NCI-H1105 treated with DMSO at 0.1 percent for 48 hours (cell line): ENCODE measurements at places on chromosomes 13 and 19.

DNA sequence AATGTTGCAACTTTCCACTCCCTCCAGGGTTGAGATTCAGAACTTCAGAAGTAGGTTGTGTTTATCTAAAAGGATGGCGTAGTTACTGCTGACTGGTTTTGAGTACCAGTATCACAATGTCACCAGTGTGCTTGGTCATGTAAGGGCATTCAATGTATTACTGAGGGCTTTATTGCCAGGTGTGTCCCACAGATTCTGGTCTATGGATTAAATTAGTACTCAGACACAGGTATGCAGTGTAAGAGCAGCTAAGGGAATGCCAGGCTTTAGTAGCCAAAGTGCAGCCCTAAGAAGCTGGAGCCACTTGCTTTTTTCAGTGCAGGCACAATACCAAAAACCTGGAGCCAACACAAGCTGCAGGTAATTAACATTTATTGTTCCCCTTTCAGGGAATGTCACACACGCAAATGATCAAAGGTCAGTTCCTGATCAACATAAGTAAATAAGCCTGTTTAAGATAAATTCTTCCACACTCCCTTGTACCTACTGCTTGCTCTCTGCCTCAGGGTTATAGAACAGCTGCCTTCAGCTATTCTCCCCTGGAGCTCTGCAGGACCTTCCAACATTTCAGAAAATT is 130.1 kb upstream of the ZNF91 start:
- DNase-seq, result no peak

DNA sequence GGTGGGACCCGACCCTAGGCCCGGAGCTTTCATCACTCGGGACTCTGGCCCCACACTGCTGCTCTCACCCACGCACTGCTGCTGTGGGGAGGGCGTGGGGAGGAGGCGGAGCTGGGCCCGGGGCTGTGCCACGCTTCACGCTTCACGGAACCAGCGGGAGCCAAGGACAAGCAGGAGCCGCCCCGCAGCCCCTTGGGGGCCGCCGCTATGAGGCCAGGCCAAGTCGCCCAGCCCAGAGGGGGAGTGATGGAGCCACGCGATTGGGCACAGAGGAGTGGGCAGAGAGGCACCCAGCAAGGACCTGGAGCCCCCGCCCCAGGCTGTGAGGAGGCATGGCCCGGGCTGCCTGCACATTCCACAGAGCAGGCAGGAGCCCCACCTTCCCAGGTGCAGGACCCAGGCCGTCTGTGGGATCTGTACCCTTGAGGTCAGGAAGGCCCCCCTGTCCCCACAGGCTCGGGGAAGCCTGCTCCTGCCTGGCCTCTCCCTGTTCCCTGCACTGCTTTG is 10.2 kb upstream of the SUPT20H start:
- no peak for DNase-seq

DNA sequence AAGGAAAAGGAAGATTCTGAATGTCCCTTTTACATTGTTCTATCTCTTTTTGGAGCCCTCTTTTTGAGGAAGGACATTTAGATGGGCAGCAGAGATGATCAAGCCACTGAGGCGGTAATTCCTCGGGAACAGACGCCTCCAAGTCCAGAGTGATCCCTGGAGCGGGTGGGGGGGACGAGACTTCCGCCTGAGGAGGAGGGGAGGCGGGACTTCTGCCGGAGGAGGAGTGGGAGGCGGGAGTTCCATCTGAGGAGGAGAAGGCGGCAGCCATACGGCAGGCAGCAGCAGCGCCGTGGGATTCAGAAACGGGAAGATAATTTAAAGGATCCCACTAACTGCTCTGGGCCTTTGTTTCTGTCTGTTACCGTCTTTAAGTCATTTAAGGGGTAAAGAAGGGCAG is 37.6 kb upstream of the CD177 start:
- no peak for DNase-seq

- peak; percentile 22 for DNase-seq
These were observed 124.2 kb downstream of the LMO7 start for GRCh38 chr13:75760131-75761021.

GRCh38 chr19:55581823-55582223 is 1.2 kb upstream of the ZNF579 start:
- no peak for DNase-seq

GRCh38 chr19:49573009-49573408 is 7.3 kb downstream of the NOSIP start:
- no peak for DNase-seq

DNA sequence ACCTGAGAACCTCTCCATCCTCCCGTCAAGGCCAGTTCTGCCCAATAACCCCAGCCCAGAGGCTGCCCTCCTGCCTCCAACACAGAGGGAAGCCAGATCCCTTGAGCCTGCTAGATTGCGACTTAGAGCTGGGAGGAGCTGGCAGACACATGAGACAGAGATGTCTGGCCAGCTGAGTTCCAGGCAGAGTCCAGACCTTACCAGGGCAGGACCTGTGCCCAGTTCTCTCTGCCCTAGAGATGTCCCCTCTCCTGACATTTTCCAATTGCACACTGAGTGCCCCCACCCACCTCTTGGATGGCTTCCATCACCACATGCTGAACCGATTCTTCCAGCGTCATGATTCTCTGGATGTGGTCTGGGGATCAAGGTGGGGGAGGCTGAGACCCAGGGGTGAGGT is 3.0 kb downstream of the HOOK2 start:
- DNase-seq, result no peak

DNA sequence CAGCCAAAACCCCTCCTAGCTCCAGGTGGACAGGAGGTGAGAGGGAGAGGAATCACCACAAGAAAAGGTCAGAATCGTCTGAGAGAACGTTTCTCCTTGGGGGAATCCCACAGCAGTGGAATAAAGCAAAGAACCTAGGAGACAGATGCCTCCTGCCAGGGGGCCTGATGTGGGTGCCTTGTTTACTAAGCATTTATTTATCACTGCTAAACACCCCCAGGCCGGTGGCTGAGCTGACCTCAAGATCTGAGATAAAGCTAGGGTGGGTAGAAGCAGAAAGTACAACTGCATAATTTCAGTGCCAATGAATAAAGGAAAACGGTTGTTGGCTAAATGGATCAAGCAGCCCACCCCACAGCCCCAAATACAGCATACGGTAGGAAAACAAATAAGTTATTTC is 33.9 kb upstream of the ATP11A start:
- no peak for DNase-seq

- DNase-seq, result no peak
These were observed 571.0 kb downstream of the IRS2 start for GRCh38 chr13:109215377-109215776.

DNA sequence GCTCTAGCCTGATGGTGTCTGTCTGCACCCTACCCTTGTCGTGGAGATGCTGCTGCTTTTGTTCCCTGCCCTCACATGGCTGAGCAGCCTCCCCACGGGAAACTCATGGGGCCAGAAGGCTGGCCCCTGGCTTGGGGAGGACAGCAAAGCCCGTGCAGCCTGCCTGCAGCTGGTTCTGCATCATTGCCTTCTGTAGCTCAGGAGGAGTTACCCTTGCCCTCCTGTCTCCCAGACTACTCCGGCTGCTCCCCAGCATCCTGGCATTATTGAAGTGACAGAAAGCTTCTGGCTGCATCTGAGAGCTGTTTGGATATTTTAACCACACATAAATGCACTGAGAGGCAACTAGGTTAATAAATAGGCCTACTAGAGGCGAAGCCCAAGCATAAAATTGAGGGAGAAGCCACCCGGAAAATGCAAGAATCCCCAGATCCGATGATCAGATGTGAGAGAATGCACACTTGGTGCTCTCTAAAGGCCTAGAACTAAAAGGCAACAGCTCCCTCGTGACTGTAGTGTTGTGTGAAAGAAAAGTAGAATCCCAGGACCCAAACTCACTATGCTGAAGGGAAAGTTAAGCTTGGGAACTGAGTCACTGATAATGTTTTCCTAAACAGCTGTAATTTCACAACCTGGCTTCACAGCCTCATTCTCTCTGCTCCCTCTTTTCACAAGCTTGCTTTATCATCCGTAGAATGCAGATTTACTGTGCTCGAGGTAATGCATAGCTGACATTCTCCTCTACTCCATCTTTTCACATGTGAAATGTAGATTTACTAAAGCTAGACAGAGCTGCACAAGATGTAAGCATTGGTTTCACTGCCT is 110.8 kb downstream of the TNFRSF19 start:
- DNase-seq, result no peak

DNA sequence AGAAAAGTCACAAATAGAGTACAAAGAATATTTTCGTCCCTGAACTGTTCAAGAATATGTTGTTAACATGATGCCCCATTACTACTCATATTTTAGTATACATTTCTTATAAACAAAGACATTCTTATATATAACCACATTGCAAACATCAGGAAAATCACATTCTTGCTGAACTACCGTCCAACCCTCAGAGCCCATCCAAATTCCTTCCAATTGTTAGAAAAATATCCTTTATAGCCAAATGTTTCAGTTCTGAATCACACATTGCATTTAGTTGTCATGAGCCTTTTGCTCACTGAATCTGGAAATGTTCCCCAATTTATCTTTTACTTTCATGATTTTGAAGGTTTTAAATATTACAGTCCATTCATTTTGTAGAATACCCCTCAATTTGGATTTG is 467.8 kb upstream of the ARGLU1 start:
- no peak for DNase-seq

GRCh38 chr19:46407856-46408663 is 5.3 kb downstream of the CCDC8 start:
- no peak for DNase-seq

DNA sequence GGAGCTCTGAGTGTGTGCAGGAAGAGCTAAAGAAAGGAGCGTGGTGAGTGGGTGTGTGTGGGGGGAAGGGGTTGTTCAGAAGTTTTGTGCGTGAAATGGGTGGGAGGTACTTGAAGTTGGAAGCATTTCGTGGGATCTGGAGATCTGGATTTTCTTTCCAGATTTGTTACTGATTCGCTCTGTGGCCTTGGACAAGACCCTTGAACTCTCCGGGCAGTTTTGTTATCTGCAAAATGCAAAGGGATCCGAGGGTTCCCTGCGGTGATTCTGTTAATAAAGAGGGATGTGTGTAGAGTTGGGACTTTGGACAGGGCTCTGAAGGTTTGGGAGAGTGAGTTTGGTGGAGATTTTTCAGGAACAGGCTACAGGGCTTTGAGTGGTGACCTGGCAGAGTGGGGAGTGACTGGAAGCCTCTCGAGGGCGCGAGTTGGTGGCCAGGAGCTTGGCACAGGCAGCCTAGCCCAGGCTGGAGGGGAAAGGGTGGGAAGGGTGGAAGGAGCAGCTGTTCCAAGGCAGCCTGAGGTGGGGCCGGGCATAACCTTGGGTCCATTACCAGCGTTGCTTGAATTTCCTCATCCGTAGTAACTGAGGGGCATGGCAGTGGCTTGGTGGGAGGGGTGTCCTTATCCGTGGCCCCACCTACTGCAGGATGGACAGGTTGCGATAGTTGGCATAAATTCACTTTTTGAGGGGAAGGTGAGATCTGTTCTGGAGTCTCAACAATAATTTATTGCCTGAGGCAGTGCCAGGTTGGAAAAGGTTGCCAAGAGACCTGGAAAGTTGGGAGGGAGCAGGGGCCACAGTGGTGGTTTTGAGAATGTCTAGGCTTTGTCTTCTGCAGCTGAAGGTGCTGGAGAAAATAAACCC is 2.1 kb downstream of the ACTN4 start:
- peak; percentile 4 for DNase-seq

- peak; percentile 10 for DNase-seq
These were observed 30.3 kb upstream of the FRY start for GRCh38 chr13:32001154-32001768.

DNA sequence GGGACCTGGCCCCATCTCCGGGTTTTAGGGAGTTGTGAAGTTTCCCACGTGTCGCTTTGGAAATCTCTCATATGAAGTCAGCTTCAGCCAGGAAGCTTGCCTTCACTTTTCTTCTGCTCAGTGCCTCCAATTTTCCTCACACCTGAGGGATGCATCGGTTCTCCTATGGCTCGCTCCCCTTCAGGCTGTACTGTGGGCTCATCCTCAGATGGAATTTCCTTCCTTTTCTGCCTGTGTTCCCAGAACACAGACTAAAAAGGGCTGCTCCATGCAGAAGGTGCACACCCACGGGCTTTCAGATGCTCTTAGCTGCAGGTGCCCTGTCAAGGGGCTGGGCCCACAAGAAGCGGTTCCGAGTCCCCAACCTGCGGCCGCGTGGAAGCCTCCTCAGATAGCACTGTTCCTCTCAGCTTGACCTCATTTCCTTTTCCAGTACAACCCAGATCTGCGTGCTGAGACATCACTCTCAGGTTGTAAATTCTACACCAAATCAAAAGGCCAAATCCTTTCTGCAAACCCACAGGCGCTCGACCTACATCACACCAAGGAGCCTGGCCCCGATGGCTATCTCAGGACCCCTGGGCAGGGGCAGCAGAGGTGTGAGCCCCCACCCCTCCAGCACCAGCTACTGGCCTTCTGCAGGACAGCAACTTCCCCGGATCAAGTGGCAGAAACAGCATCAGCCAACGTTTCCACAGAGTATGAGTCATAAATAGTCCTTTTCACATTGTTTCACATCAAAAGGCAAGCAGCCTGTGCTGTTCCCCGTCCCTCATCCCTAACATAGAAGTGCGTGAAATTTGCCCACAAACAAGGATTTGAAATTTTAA is 275.9 kb downstream of the ZNF536 start:
- no peak for DNase-seq

GRCh38 chr13:40017662-40018262 is 362.3 kb downstream of the COG6 start:
- DNase-seq, result no peak
